B cell (primary cell): ENCODE measurements at places on chromosomes 13 and 19. TPM values are rescaled to one million over a fixed set of nuclear protein-coding genes. Genes with fewer than 3 reads are reported as not detected.

RNF6 gene
- total RNA-seq, result 46.8 and 52.4 TPM in 2 replicates

BEST2 gene
- not detected in 2 replicates for total RNA-seq

- H3K27me3 ChIP-seq, result peaks cover 37% of the 10 kb centered on the region
- no peak for DNase-seq
- H3K36me3 ChIP-seq, result no peaks in the 10 kb centered on the region
- peaks cover 5% of the 10 kb centered on the region for H3K4me1 ChIP-seq
- no peak overlapping the region for H3K27ac ChIP-seq
- no peak overlapping the region for H3K4me3 ChIP-seq
Measured at GRCh38 chr19:296476-297225, 5.4 kb upstream of the PLPP2 start.

MIER2 gene
- 14.0 and 19.7 TPM in 2 replicates for total RNA-seq

DNA sequence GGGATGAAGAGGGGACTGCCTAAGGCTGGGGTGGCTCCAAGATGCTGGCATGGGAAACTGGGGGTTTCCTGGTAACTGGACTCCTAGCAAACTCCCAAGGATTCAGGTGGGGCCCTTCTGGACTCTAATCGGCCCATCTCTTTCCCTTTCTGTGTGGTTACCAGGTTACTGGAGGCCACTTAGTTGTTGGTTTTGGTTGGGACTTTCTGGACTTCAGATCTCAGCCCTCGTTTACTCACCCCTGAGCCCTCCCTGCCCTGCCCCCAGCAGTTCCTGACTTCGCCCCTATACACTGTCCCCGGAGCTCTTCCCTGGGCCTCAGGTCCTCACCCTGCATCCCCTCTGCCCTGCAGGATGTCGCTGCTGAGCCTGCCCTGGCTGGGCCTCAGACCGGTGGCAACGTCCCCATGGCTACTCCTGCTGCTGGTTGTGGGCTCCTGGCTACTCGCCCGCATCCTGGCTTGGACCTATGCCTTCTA is 328 bp downstream of the CYP4F12 start:
- no peaks in the 10 kb centered on the region for H3K4me1 ChIP-seq
- H3K36me3 ChIP-seq, result no peaks in the 10 kb centered on the region
- H3K27me3 ChIP-seq, result no peaks in the 10 kb centered on the region
- no peak for DNase-seq
- no peak overlapping the region for H3K4me3 ChIP-seq
